ENCODE measurements at places on chromosomes 3 and 15.

- no peak for DNase-seq
Observed at GRCh38 chr3:148269816-148270215, 427.9 kb upstream of the AGTR1 start.

DNA sequence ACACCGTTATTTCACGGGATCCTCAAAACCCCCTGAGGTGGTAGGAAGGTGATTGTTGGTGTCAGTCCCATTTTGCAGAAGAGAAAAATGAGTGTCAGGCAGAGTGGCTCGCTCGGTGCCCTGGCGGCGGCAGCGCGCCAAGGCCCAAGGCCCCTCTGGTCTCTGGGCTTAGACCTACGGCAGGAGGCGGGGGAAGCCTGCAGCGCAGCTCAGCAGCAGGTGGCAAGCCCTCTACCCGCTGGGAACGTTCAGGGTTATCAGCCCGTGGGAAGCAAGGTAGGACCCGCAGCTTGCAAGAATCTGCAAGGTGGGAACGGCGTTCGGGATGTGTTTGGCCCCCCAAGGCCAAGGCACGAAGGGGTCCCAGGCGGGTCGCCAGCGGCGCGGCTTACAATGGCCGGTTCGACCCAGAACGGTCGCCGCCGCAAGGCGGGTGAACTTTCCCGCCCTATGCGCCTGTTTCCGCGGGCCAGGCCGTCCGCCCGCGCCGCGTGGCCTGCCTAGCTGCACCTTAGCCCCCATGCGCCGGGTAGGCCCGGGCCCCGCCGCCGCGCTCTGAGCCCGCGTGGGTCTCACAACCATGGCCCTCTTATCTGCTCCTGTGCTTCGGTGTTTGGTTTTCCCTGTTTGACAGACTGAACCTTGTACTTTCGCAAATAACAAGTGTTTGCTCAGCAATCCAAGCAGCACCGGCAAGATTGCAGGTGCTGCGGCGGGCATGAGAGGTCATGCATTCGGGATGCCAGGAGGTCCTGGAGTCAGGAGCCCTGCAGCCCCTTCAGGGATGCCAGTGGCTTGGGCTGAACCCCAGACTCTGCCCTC, 39.7 kb downstream of the CCNL1 start:
- peak; percentile 53 for DNase-seq

DNA sequence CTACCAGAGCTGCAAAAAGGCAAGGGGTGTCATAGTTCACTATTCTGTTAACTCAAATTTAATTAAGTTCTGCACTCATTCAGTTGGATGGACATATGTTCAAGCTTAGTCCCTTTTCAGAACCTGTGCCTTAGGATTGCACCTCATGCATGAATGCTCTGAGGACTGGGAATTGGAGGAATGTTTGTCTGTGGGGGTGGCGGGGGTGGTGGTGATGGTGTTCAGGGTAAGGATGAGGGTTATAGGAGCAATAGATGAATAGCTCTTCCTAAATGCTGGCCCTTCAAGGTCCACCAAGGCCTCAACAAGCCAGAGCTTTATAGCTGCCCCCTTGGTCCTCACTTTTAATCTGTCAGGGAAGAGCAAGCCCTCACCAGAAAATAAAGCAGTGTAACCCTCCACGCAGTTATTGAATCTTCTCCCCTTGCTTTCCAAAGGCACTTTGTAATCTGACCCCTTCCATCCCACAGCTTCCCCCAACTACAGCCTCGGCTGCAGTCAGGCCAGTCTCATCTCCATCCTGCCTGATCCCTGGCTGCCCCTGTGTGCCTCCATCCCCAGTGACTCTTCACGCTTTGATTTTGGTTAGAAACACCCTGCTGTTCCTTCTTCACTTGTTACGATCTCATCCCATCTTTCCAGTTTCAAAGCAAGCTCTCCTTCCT, 221.6 kb upstream of the LMCD1 start:
- DNase-seq, result no peak

DNA sequence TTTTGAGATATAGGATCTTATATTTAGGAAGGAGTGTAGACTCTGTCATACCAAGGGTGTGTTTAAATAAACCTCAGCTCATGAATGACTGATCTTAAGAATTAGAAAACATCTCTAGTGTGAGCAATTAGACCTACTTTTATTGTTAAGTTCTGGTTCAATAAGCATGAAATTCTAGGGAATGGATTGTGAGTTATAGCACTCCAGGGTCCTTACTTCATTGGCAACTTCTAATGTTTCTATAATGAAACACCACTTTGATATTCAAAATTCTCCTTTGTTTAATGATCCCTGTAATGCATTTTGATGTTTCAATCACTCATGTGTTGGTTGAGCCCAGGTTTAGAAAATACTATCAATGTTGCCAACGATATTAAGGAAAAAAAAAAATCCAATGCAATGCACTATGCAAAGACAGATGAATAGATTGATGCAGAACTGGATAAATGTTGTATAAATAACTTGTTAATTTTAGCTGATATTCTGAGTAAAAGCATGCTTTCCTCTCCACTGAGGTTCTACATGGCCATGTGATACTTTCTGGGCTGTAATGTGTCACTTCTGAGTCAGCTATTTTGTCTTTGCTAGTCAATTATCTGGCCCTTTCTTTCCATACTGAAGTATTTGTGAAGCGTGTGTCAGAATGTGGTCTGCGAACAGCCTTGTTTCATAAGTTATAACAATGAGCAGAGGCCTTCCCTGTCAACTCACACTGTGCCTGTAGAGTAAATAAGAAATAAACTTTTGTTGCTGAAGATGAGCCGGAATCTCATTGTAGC, 1035.9 kb downstream of the PLOD2 start:
- no peak for DNase-seq

DNA sequence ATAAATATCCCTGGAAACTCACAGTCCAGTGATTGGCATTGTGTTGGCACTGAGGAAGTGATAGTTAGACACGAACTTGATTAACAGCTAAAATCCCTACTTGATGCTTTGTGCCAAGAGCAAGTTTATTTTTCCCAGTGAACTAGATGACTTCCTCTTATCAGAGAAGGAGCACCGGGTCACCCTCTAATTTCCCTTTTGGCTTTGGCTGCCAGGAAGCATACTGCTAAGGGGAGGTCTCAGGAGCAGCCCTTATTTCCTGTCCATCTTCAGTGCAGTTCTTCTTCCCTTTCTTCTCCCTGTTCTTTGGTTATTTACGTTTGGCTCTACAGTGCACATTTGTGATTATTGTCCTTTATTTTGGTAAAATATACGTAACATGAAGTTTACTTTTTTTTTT, 13.0 kb downstream of the FBLN2 start:
- no peak for DNase-seq

DNA sequence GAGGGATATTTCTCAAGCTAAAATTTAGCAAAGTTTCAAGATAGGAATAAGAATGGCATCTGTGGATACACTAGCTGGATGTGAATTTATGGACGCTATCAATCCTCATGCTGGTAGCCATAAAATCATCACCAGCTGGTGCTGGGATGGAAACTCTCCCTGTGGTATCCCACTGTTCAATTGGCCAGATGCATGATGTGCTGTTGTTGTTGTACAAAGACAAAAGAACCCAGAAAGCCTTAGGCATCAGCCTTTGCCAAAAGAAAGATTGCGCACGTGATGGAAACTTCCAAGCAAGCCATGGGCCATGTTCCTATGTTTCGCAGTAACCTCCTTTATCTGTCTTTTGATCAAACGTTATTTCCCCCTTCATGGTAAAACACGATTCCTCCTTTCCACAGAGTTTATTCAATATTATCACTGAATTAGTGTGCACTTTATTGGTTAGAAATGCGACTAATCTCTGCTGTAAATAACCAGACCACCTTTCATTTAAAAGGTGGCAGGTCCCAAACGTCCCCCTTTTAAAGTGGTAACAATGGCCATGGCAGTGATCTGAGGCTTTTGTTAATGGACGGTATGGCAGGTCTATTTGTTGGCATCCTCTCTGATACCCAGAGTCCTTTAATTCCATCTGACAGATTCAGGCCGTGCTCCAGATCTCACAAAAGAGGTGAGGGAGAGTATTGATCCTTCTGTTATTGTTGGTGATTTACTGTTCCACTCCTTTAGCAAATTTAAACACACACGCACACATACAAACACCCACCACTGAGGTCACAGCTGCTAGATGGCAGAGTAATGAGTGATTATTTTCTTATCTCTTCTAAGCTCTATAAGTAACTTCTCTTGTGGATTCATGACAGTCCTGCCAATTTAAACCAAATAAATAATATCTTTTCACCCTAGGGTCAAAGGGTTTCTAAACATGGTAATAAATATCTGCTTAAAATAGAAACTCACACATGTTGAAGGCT, 291.2 kb upstream of the KCNMB2 start:
- no peak for DNase-seq

- DNase-seq, result no peak
Observed at GRCh38 chr3:193959861-193960260, 176.1 kb upstream of the HES1 start.

GRCh38 chr15:73176598-73176997, 124.3 kb downstream of the NEO1 start:
- DNase-seq, result no peak

GRCh38 chr15:88476635-88477060, 9.1 kb downstream of the MRPS11 start:
- DNase-seq, result peak; percentile 30

DNA sequence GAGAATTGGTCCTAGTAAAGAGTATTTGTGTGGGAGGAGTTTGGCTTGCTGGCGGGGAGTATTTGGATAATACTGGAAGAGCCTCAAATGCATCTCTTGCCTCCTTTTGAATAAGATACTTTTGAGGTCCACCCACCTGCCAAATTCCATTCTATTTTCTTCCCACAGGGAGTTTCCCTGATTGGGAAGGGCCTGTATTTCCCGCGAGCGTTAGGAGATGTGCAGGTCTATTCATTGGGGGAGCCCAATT, 406 bp upstream of the RASA2 start:
- no peak for DNase-seq

DNA sequence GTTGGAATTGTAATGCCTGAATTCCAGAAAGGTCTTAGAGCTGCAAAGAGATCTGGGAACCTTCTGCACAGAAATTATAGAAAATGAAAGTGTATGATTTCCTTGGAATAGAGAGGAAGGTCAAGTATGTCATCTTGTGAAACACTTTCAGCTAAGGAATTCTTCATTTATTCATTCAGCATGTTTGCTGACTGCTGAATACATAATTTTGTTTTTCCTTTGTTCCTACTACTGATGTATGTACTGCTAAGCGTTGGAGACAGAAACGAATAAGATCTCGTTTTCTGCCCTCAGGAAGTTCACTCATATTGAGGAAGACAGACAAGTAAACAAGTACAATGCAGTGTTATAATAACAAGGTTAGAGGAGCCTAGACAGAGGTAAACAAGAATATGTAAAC, 14.3 kb upstream of the IL20RB start:
- no peak for DNase-seq

- DNase-seq, result no peak
Observed at GRCh38 chr15:81270781-81271491, 53.0 kb downstream of the STARD5 start.

- no peak for DNase-seq
Observed at GRCh38 chr15:45612790-45613415, 21.9 kb upstream of the SQOR start.

DNA sequence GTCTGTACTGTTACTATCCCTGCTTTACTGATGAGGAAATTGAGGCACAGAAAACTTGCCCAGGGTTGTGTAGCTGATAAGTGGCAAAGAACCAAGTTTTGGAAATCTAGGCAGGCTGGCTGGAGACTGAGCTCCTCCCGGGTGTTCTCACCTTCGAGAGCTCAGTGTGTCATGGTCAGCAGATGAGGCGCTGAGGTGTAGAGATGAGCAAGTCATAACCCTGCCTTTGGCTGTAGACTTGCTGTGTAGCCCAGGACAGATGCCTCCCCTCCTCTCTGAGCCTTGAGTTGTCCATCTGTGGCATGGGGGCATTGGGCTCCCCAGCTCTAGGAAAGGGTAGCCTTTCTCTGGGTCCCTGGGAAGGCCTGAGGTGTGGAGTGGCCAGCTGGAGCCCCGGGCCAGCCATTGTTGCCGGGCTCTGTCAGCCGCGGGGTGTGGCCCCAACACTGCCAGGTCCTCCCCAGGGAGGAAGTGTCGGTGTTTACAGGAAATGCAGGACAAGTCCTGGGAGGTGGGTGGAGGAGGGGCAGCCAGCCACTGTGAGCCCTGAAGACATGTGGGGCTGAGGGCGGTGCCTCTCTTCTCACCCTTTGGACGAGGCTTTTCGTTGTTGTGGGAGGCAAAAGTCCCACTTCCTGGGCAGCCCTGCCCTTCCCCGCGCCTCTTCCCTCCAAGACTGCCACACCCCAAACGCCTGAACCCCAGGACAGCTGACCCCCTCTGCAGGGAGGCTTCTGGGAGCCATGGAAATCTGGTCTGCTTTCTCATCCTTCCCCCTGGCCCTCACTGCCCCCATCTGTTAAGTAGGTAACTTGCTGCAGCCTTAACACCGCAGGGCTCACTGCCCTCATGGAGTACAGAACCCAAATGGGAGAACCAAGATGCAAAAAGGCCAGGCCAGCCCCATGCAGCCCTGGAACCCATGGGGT, 29.1 kb downstream of the FGD5 start:
- DNase-seq, result no peak

- DNase-seq, result peak; percentile 71
Observed at GRCh38 chr3:72336821-72337479, 511.3 kb downstream of the SHQ1 start.

Data from LNCaP clone FGC (cell line).